ENCODE measurements at places on chromosomes 1 and 21.

DNA sequence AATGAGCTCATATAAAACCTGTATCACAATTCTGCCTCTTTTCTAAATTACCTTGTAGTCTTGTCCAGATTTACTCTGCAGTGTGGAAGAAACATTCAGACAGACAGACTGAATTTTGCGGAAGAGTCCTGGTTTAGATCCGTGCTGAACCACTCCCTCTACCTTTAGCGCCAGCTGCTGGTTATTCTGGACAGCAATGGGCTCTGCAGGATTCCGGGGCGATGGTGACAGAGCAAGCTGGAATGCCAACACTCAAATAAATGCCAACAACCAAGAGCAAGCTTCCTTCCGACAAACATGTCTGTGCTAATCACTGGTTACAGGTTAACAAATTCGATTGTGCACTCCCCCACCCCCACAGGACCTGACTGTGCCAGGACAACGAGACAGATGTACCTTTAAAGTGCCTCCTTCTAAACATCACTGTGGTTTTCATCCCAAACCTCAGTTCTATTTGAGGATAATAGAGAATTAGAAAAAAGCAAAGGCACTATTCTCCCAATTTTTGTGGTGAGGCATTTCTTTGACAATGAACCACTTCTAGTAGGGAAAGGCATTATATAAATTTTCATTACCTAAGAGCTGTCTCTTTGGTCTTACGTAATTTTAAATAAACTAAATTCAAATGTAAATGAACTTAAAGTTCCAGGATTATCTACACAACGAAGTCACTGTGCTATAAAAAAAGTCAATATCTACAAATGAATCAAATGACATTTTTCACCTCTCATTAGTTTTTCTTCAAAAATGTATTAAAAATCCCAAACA lies 90.4 kb downstream of the INTS7 start:
- peak; percentile 46 for DNase-seq

GRCh38 chr1:22791831-22792347 lies 81.2 kb downstream of the EPHB2 start:
- no peak for DNase-seq

DNA sequence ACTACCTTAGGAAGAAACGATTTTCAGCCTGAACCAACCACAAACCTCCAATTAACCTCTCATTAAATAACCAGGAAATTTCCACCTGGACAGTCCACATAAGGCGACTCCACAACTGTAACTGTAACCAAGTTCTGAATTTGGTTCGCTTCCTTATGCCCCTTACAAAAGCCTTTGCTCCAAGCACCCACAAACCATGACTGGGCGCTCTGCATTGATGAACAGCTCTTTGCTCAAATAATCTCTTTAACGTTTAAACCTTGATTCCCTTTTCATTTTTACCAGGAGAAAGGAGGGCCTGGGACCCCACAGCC lies 38.2 kb upstream of the ZNF124 start:
- no peak for DNase-seq

- no peak for DNase-seq
These were observed 37.9 kb downstream of the SNRPE start for GRCh38 chr1:203899353-203899716.

GRCh38 chr1:153493343-153493960 lies 33.0 kb upstream of the S100A7 start:
- no peak for DNase-seq

DNA sequence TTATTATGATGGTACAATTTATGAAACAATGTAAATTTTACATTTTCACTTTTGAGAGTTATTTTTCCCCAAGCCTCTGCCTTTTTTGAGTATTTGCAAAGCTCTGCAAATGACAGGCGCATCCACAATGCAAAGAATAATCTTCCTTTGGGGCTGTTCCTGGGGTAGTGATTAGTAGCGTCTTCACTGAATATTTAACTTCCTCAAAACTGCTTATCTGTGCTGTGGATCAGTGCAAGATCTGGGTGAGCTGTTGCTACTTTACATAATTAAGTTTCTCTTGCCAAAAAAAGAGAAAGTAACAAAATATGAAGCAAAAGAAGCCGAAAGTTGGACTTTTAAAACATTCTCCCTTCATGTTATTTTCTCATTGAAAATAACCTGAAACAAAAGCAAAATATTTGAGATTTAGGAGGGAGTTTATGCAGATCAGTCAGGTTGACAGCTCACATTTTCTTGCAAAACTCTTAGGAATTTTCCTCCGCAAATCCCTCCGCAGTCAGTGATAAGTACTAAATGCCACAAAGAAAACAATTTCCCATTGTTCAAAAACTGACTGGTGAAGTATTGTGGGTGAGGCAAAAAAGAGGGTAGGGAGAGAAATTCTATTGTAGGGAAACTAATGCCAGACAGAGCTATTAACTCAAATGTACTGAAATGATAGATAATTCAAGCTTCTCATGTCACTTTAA lies 276.4 kb upstream of the B3GALT2 start:
- no peak for DNase-seq

DNA sequence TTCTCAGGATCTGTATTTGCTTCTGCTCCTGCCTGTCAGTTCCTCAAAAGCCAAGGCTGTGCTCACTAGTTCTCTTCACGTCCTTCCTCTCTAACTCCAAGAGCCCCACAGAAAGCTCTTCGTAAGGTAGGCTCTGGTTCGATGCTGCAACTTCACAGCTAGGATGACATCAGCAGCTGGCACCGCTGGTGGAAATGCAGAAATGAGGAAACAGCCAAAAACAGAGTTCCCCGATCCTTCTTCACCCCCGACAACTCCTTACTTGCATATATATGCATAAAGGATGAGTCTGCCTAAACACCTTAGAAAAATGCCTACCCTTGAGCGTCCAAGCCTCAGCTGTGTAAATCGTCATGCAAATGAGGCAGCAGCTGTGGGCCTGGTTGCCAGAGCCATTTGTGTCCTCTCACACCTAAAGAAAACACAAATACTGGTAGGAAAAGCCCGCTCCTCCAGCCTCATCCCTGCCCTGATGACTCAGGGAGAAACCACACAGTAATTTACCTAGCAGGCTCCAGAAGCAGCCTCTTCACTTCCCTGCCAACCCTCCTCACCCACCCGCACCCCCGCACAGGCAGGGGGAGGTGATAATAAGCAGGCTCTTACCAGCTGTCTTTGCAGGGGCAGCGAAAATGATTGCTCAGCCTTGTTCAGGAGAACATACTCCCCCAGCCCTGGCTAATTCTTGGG lies 28.2 kb downstream of the BATF3 start:
- DNase-seq, result no peak

GRCh38 chr1:244901400-244902015 lies 37.2 kb upstream of the HNRNPU start:
- DNase-seq, result no peak

DNA sequence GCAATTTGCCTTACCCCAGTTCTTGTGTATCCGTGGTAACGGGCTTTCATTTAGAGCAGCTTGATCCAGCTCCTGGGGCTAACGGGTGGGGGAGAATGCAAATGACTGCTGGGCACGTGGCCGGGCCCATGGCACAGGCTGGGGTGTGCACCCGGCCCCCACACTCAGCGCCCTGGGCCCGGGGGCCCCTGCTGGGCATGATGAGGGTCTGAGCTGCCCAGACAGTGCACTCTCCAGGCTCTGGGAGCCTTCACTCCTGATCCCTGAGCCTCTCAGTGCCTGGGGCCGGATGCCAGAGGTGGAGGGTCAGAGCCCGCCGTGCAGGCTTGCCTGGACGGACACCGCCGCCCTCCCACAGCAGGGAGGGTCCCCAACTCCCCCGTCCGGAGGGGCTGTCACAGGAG lies 20.1 kb upstream of the PEX10 start:
- DNase-seq, result no peak

- DNase-seq, result no peak
These were observed 10.4 kb upstream of the CDC20 start for GRCh38 chr1:43348343-43348808.

- DNase-seq, result no peak
These were observed 608.7 kb upstream of the PLXNA2 start for GRCh38 chr1:208852911-208853310.

DNA sequence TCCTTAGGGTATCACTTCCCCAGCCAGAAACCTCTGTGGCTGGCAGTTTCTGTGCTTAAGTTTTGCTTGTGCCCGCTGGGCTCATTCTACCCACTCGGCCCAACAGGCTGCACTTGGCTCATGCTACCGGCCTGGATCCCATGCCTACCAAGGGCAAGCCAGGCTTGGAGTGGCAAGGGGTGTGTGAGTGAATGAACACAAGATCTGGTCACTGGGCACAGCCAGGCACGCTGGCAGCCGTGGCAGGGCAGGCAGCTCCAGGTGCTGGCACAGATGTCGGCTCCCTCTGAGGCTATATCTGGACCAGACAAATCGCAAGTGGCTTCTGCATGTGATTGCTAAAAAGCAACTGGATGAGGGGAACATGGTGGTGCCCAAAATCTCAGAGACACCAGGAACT lies 740.5 kb upstream of the B3GALT2 start:
- no peak for DNase-seq

DNA sequence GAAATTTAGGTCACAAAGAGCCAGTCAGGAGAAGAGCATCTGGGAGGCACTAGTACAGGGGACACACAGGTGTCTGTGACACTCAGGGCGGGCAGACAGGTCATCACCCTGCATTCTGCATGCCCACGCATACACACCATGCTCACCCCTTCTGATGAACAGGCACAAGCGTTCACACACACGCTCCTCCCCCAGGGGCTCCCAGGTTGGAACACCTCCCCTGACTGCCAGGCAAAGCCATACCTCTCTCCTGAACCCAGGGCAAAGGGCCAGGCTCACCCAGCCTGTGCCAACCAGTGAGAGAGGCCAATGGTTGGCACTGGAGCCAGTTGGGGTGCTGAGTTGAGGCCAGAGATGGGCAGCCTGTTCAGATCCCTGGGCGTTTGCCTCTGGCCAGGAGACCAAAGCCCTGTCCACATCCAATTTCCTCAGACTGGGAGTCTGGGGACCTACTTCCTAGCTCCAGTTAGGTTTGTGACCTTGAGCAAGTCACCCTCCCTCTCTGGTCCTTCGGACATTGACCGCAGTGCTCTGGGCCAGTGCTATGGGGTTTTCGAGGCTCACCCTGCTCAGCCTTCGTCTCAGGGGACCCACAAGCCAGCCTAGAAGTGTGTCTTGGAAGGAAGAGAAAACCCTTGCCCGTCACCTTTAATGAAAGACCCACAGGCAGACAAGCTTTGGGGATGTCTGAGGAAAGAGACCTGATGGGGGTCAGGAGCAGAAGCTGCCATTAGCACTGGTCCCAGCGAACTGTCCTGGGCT lies 5.8 kb upstream of the LAD1 start:
- no peak for DNase-seq

- DNase-seq, result no peak
These were observed 39.2 kb upstream of the LRRC8D start for GRCh38 chr1:89781494-89782126.

DNA sequence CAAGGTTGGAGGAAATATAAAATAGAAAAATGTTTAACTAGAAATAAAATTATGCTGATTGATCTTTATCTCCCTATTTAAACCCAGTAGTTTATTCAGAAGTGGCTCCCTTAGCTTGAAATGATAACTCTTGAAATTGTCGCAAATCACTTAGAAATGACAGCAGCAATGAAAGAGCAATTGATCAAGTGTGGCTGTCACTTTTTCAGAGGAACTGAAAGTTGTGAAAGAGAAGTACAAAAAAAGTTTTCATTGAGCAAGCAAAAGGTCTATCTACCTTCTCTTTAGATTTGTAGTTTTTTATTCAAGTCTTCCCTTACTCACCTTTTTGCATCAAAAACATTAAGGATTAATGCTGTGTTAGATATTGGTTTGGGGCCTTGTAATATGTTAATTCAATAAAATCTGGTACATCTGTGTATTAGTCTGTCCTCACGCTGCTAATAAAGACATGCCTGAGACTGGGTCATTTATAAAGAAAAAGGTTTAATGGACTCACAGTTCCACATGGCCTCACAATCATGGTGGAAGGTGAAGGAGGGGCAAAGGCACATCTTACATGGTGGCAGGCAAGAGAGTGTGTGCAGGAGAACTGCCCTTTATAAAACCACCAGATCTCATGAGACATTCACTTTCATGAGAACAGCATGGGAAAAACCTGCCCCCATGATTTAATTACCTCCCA lies 48.3 kb downstream of the LRRC8C start:
- DNase-seq, result no peak

DNA sequence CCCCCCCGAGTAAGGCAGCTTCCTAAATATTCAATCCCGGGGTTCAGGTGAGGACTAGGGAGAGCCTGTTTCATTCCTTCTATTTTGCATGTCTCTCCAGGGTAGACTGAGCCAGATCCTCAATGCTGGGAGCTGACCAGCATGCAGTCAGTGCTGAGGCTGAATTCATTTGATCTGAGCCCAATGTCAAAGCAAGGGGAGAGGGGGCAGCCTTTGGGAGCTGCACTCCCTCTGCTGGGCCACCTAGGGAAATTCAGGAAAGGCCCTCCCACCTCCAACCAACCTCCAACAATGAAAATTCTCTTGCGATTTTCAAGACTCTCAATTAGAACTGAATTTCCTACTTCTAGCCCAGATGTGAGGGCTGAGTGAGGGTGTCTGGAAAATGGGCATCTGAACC lies 371.2 kb downstream of the NPHP4 start:
- no peak for DNase-seq

Measured in 8988T (cell line).